Stimulated activated CD8-positive, alpha-beta memory T cell treated with anti-CD3 and anti-CD28 coated beads, Interleukin-4, amount 100 ng/mL, for 4 hours (primary cell): ENCODE measurements at places on chromosomes 2 and 18.

GRCh38 chr2:155840661-155841060 lies 491.9 kb downstream of the NR4A2 start:
- no peak for DNase-seq

- no peak for DNase-seq
Observed at GRCh38 chr2:18824325-18824790, 235.0 kb upstream of the NT5C1B start.

DNA sequence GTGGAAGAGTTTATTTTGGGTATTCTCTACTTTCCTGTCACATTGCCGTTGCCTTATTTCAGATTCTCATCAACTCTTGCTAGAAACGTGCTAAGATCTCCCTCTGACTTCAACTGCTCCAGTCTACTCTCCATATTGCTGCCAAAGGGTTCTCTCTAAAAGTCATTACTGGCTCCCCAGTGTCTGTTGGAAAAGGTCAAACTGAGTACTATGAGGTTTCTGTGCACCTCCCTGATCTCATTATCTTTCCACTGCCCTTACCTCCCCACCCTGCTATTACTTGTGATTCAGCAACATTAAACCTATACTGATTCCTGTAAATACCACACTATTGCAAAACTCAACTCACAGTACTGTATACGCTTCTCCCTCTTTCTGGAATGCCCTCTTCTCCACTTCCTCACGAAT lies 1.9 kb upstream of the KRCC1 start:
- no peak for DNase-seq

GRCh38 chr2:120761164-120761861 lies 25.6 kb downstream of the GLI2 start:
- no peak for DNase-seq

GRCh38 chr18:60047556-60047955 lies 147.8 kb downstream of the PMAIP1 start:
- DNase-seq: no peak

- DNase-seq: no peak
Observed at GRCh38 chr2:102096103-102096502, 46.4 kb upstream of the IL1R1 start.

- no peak for DNase-seq
Observed at GRCh38 chr18:46462523-46462922, 194.5 kb downstream of the LOXHD1 start.

GRCh38 chr18:8709248-8710059 lies 4.1 kb downstream of the MTCL1 start:
- DNase-seq: no peak

- DNase-seq: no peak
Observed at GRCh38 chr2:58710795-58711279, 469.7 kb upstream of the FANCL start.

- no peak for DNase-seq
Observed at GRCh38 chr2:130393318-130393910, 37.6 kb downstream of the PTPN18 start.

GRCh38 chr18:6207116-6207515 lies 207.6 kb downstream of the L3MBTL4 start:
- no peak for DNase-seq

- no peak for DNase-seq
Observed at GRCh38 chr18:48129621-48130082, 199.2 kb upstream of the SMAD2 start.

DNA sequence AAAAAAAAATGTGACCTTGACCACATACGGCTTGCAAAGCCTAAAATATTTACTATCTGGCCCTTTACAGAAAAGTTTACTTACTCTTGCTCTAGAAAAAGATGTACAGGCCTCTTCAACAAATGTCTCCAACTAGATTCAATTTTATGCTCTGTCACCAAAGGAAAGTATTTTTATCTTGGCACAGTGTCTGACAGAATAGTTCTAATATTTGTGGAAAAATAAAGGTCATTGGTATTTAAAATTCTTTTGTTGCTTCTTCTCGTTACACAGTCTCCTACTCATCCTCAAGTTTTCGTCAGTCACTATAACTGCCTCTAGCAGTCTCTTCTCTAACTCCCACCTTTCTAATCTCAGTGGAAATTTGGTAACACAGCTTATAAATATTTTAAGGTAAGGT lies 1.4 kb downstream of the RBKS start:
- no peak for DNase-seq
